Calu3 (cell line): ENCODE measurements at places on chromosomes 11 and 22. TPM values are rescaled to one million over a fixed set of nuclear protein-coding genes. Genes with fewer than 3 reads are reported as not detected.

The ALX4 gene
- not detected in 2 replicates for total RNA-seq

The NTM gene
- total RNA-seq: not detected in 2 replicates

The RFPL1 gene
- total RNA-seq: not detected in 2 replicates

The B4GALNT4 gene
- 1.9 and 4.6 TPM in 2 replicates for total RNA-seq

The TMEM191B gene
- 2.4 TPM in 1 of 2 replicates, not detected in the other for total RNA-seq

The PKNOX2 gene
- not detected in 2 replicates for total RNA-seq

- no peak for DNase-seq
Measured at GRCh38 chr11:129911298-129911697, 15.9 kb upstream of the NFRKB start.

GRCh38 chr22:46202897-46203600 lies 47.0 kb downstream of the CDPF1 start:
- no peak for DNase-seq

GRCh38 chr22:29265929-29266328 lies 1.9 kb downstream of the RHBDD3 start:
- DNase-seq: no peak
